Pulmonary artery endothelial cell (primary cell): ENCODE measurements at places on chromosomes 6 and 20. TPM values are rescaled to one million over a fixed set of nuclear protein-coding genes. Genes with fewer than 3 reads are reported as not detected.

- no peak for DNase-seq
Observed at GRCh38 chr20:48288930-48289507, 503.7 kb upstream of the SULF2 start.

SPEF1 gene
- total RNA-seq, result 0.13 TPM in 1 of 2 replicates, not detected in the other

DNA sequence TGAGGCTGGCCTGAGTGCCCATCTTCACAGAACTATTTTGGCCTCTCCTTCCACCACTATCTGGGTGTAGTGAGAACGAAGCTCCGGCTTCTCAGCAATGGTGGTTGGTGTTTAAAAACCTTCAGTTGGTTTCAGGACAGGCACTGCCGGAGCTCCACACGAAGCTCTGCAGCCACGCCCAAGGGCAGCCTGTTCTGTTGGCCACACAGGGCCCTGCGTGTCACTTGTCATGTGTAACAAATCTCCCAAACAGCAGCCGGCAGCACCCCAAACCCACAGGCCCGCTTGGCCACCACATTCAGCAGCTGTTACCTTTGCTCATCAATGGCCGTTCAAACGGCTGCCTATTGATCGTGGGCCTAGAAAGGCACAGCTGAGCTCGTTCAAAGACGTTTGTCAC, 97.5 kb downstream of the ERMARD start:
- DNase-seq, result no peak

PLN gene
- total RNA-seq, result 0.04 TPM in 1 of 2 replicates, not detected in the other

DNA sequence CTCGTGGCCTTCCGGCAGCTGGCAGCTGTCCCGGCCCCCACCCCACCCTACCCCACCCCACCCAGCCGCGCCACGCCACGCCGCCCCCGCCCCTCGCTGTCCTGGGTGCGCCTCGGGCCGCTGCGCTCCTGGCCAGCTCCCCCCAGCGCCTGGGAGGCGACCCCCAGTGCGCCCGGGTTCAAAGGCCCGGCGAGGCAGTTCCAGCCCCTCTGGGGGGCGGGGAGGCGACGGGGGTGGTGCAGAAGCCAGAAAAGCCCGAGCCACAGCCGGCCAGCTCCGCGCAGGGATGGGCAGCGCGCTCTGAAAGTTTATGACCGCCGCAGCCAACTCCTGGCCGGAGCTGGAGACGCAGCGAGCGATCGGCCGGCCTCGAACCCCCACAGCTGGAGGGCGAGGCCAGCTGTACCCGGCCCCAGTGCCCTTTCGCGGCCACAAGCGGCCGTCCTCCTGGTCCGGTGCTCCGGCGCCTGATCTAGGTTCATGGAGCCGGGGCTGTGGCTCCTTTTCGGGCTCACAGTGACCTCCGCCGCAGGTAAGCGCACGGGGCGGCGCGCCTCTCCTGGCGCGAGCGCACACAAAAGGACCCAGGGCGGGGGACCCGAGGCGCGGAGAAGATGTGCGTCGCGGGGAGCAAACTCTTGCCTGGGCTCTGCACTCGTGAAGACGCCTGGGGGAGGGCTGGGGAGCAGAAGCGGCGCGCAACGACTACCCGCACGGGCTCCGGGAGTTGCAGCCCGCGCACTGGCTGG, at the start of gene EDN3:
Gene EDN3, plus strand, starts transcription at position 279 of the 749 bp plus-strand sequence. Its CDS starts 202 bp downstream, at position 481.
- DNase-seq, result no peak

DNA sequence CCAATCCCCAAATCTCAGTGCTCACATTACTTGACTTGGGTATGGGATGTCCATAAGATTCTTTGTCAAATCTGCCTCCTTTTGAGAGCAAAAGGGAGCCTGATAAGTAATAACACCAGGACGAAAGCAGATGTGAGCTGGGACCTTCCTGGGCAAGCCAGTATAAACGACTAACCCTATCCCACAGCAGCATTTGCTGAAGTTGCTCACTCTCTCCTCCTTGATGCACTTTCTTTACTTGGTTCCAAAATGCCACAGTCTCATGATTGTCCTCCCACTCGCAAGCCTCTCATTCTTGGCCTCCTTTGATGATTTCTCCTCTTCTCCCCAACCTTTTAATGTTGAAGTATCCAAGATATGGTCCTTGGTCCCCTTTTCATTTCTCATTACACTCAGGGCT, 44.7 kb upstream of the TAGAP start:
- no peak for DNase-seq

DNA sequence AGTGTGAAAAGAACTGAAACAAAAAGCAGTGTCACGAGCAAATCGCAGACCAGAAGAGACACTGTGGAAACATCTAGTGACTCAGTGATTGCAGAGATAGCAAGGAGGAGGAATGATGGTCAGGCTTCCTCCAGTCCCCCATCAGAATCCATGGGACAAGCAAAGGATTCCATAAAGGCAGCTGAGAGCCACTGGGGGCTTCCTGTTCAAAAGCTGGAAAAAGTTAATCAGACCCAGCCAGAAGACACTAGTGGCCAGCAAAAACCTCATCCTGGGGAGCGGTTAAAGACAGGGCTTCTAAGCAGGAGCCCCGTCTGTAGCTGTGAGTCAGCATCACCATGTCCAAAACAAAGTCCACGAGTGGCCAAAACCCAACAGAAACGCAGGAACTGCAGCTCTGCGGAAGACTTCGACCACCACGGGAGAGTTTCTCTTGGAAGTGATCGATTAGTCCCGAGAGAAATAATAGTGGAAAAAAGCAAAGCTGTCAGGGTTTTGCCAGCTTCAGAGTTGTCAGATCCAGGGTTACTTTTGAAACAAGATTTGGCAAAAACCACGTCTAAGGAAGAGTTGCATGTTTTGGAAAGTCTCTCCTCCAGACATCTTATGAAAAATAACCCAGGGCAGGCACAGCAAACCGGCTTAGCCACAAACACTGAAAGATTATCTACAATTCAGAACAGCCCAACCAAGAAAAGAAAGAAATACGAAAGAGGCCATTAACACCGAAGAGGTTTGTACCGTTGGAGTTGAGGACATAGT, 51.0 kb downstream of the JAG1 start:
- DNase-seq, result no peak

ADGB gene
- not detected in 2 replicates for total RNA-seq

NMBR gene
- 0.11 TPM in 1 of 2 replicates, not detected in the other for total RNA-seq
